ENCODE measurements at places on chromosomes 4 and X. TPM values are rescaled to one million over a fixed set of nuclear protein-coding genes. Genes with fewer than 3 reads are reported as not detected.

GRCh38 chr4:23504083-23504482, 385.8 kb downstream of the PPARGC1A start:
- H3K4me1 ChIP-seq: no peaks in the 10 kb centered on the region
- H3K36me3 ChIP-seq: no peaks in the 10 kb centered on the region
- H3K27ac ChIP-seq: no peak overlapping the region
- H3K4me3 ChIP-seq: no peak overlapping the region
- no peaks in the 10 kb centered on the region for H3K27me3 ChIP-seq
- DNase-seq: no peak

- no peaks in the 10 kb centered on the region for H3K27me3 ChIP-seq
- H3K4me1 ChIP-seq: no peaks in the 10 kb centered on the region
- H3K4me3 ChIP-seq: no peak overlapping the region
- DNase-seq: no peak
- no peak overlapping the region for H3K27ac ChIP-seq
- no peaks in the 10 kb centered on the region for H3K36me3 ChIP-seq
These were observed 230.9 kb downstream of the SOX3 start for GRCh38 chrX:140273921-140274320.

The HTR2C gene
- polyA plus RNA-seq: not detected

The RAB39B gene
- polyA plus RNA-seq: 7.9 TPM

GRCh38 chr4:122777846-122778673, 45.6 kb downstream of the BBS12 start:
- no peak overlapping the region for H3K4me3 ChIP-seq
- H3K36me3 ChIP-seq: no peaks in the 10 kb centered on the region
- no peaks in the 10 kb centered on the region for H3K4me1 ChIP-seq
- H3K27ac ChIP-seq: no peak overlapping the region
- no peaks in the 10 kb centered on the region for H3K27me3 ChIP-seq
- DNase-seq: no peak

- no peaks in the 10 kb centered on the region for H3K36me3 ChIP-seq
- peaks cover 28% of the 10 kb centered on the region for H3K4me1 ChIP-seq
- no peak for DNase-seq
- H3K27me3 ChIP-seq: no peaks in the 10 kb centered on the region
These were observed 2.9 kb upstream of the PGRMC2 start for GRCh38 chr4:128290526-128290925.

DNA sequence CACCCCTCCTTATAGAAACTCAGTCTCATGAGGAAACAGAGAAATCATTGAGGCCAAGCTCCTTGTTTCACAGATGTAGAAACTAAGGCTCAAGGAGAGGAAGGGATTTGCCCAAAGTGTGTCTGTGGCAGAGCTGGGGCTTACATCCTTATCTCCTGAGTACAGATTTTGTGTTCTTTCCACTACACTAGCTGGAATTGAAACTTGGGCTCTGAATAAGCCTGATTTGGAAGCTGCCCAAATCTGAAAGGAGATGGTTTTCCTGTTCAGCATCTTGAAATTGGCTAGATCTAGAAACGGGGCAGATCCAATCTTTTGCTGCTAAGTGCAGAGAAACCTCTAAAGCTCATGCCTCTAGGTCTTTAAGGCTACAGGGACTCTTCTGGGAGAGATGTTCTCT, 24.3 kb downstream of the AWAT2 start:
- no peak overlapping the region for H3K27ac ChIP-seq
- H3K36me3 ChIP-seq: no peaks in the 10 kb centered on the region
- H3K4me3 ChIP-seq: no peak overlapping the region
- H3K4me1 ChIP-seq: peaks cover 27% of the 10 kb centered on the region
- DNase-seq: no peak

DNA sequence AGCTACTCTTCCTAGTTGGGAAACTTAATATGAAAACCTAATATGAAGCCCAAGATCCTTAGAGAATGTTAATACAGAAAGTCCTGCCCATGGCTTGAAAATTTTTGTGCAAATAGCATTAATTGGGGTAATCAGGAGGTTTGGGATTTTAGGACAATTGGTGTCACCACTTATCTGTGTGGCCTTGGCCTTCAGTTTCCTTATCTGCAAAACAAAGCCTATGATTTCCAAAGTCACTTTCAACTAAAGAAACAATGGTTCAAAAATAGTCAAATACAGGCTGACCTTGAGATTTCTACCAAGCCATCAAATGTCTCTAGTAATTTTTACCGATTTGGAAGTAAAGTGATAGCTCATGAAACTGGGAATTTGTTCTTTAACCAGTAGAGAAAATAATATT, 40.2 kb upstream of the FAM9C start:
- no peak for DNase-seq
- H3K4me3 ChIP-seq: no peak overlapping the region
- H3K4me1 ChIP-seq: peaks cover 98% of the 10 kb centered on the region
- H3K27me3 ChIP-seq: no peaks in the 10 kb centered on the region
- peak overlapping the region; percentile 94 for H3K27ac ChIP-seq

DNA sequence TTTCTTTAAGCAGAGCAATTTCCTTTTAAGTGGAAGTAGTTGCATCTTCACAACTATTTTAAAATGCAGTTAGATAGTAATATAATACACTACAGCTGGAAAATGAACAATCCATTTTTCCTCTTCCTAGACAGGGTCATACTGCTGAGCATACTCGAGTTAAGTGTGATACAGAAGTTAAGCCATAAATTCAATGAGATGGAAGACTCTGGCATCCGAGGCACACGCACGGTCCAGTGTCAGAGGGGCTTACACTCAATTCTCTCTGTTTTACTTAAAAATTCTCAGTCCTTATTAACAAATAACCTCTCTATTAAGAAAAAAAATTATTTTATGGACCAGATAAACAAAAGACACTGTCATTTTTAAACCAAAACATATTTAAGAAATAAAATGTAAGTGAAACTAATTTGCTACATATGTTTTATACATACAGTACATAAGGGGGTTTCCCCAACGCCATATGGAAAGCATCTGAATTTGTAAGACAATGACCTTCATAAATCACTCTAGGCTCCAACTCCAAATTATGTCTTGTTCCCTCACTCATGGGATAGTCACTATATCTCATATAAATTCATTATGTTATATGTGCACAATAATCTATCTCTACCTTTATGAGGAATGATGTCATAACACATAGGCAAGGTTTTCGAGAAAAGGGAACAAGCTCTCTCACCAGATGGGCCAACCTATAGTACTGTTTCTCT, 315.3 kb downstream of the PAPSS1 start:
- H3K27me3 ChIP-seq: no peaks in the 10 kb centered on the region
- DNase-seq: no peak
- H3K4me1 ChIP-seq: no peaks in the 10 kb centered on the region
- no peak overlapping the region for H3K4me3 ChIP-seq
- H3K36me3 ChIP-seq: no peaks in the 10 kb centered on the region
- H3K27ac ChIP-seq: no peak overlapping the region

DNA sequence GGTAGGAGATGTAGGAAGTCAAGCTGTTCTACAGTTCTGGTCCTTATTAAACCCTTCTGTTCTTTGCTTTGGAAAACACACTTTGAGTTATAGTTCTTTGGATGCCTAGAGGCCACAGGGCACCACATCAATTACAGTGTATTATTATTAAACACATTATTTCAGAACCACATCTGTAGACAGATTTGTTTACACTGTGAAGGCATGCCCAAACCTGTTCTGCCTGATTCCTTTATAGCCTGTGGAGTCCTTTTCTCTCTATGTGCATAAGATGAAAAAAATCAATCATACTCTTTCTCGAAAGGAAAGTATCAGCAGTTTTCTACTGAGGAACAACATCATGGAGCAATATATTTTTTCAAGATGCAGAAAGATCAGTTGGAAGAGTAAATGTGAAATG, 371.3 kb upstream of the INTU start:
- H3K27ac ChIP-seq: no peak overlapping the region
- H3K4me1 ChIP-seq: no peaks in the 10 kb centered on the region
- no peaks in the 10 kb centered on the region for H3K36me3 ChIP-seq
- H3K4me3 ChIP-seq: no peak overlapping the region

All from CD4-positive, alpha-beta memory T cell (primary cell).